ENCODE measurements at places on chromosomes 13 and 19.

DNA sequence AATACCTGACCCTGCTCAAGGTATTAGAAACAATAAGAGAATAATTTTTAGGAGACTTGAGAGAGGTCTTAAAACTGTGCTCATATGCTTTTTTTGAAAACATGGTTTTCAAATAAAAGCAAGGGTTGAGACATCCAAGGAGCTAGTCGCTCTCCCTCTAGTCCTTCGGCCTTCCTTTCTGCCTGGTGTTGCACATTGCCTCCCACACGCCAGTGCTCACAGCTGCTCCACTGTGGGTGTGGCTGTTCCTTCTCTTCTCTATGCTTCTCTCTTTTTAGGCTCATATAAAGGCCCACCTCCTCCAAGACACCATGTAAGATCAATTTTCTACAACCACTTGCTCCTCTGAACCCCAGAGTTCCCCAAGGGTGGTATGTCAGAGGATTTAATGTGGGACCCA lies 352.6 kb downstream of the ENOX1 start:
- no peak for DNase-seq

- peak; percentile 60 for DNase-seq
Observed at GRCh38 chr19:6393983-6394412, 1.0 kb upstream of the GTF2F1 start.

- DNase-seq: no peak
Observed at GRCh38 chr13:34037636-34038540, 219.9 kb downstream of the RFC3 start.

GRCh38 chr19:14149509-14149994 lies 13.2 kb upstream of the ASF1B start:
- peak; percentile 33 for DNase-seq

DNA sequence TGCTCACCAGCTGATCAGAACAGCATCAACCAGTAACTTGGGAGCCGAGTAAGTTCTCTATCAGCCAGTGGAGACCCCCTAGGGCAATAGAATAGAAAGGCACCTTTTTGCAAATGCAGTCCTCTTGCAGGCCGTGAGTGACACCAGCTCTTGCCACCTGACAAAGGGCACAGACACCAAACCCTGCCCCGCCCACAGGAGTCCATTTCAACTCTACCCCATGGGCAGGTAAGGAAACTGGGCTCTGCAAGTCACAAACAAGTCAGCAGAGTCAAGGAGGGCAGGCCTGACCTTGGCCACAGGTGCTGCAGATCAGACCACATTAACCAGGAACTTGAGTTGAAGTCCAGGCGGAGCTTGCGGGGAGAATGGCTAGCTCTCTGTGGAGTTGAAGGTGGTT lies 77.4 kb upstream of the SPATA13 start:
- no peak for DNase-seq

DNA sequence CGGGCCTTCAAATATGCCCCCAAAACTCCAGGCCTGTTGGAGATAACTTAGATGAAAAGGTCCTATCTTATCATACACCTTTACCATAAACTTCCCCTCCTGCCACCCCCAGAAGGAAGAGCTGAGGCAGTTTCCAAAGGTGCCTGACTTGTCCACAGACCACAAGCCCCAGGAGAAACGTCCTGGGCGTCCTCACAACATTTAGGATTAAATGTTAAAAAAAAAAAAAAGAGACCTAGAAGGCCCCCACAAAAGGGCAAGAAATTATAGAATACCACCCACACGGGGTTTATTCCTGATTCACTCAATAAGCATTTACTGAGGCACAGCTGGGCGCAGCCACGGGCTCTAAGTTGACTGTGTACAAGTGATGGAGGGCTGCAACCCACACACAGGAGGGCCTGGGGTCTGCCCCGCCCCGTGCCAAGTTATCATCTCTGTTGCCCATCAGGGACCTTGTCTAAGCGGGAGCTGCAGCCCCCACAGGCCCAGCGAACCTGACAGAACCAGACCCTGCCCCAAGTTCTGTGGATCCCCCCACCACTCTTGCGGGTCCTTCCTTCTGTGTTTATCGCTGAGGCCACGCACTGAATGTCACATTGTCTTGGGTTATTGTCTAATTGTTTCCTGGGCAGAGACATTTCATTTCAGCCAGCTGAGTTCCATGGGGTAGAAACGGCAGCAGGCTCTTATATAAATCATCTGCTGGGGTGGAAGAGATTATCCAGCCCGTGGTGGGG lies 83.0 kb upstream of the TM9SF2 start:
- no peak for DNase-seq

- no peak for DNase-seq
Observed at GRCh38 chr19:9156304-9156703, 16.1 kb downstream of the ZNF317 start.

GRCh38 chr13:24221007-24221406 lies 60.5 kb downstream of the SPATA13 start:
- DNase-seq: no peak

- no peak for DNase-seq
Observed at GRCh38 chr19:1471010-1471514, 8.0 kb downstream of the C19orf25 start.

DNA sequence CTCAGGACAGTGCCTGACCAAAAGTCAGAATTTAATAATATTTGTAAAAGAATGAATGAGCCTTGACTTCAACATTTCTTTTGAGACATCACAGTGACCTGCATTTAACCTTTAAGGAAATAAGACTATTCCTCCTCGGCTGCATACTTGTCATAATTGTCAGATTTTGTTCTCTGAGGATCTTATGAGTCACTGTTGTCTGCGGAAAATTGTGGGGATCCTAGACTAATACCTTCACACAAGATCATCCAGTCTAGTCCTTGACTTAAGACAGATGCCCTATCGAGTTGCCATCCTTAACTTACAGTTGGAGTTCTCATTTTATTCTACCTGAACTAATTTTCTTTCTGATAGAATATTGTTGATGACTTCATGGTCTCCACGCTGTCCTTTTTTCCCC lies 198.4 kb downstream of the DLEU7 start:
- no peak for DNase-seq

GRCh38 chr19:34452723-34453122 lies 24.5 kb downstream of the UBA2 start:
- no peak for DNase-seq

- no peak for DNase-seq
Observed at GRCh38 chr19:50663482-50663790, 14.2 kb downstream of the C19orf81 start.

GRCh38 chr13:23354520-23354919 lies 79.0 kb downstream of the SACS start:
- DNase-seq: no peak

- no peak for DNase-seq
Observed at GRCh38 chr19:35056513-35057063, 15.1 kb downstream of the HPN start.

- no peak for DNase-seq
Observed at GRCh38 chr19:44878120-44878865, 12.8 kb upstream of the TOMM40 start.

DNA sequence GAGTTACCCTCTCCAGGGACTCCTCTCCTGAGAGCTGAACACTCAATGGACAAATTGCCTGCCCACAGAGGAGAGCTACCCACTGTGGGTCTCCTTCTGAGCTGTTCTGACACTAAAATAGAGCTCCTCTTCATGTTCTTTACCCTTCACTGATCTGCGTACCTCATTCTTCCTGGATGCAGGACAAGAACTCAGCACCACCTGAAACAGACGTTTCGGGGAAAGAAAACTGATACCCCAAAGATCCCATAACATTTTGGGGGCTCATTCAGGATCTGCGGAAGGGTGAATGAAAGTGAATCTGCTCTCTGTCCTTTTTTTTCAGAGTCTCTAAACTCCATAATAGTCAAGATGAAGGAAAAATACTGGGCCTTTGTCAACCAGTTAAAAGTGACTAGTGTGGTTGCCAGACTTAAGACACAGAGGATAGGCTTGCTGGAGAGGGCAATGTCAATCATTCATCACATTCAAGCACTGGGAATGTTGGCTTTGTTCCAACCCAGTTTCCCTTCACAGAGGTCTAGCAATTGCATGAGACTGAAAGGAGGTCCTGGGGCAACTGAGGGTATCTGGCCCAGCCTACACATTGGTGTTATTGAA lies 136.7 kb upstream of the SLITRK6 start:
- no peak for DNase-seq

DNA sequence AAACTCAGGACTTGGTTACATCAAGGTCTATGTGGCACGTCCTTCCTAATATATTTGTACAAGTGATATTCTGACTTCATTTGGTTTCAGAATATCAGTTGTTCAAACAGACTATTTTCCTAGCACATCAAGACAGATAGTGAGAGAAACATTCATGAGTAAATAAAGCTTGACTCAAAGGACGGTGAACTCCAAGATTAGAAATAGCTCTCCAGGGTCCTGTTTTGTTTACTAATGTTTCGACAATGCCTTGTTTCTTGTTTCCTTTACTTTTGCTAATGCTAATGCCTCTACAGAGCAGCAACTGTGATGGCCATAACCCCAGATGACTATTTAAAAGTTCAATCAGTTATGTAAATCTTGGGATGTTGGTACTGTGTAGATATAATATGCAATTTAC lies 313.9 kb downstream of the KLF12 start:
- DNase-seq: no peak

GRCh38 chr13:76330761-76331160 lies 555.4 kb downstream of the KCTD12 start:
- no peak for DNase-seq

DNA sequence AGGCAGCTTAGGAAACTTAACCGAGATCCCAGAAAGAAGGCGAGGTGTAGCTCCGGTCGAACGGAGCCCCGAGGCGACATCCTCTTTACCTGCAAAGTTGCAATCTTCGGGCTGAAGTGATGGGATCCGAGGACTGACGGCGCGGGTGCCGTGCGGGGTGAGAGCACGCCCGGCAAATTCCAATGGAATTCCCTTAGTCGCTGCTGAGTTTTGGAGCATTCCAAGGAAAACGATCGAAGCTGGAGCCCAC lies 141 bp downstream of the TRPC4 start:
- no peak for DNase-seq

GRCh38 chr13:100773429-100773828 lies 98.8 kb upstream of the TMTC4 start:
- DNase-seq: no peak

- DNase-seq: no peak
Observed at GRCh38 chr19:5048727-5049553, 80.0 kb downstream of the KDM4B start.

GRCh38 chr13:37791699-37792098 lies 77.9 kb downstream of the TRPC4 start:
- no peak for DNase-seq

DNA sequence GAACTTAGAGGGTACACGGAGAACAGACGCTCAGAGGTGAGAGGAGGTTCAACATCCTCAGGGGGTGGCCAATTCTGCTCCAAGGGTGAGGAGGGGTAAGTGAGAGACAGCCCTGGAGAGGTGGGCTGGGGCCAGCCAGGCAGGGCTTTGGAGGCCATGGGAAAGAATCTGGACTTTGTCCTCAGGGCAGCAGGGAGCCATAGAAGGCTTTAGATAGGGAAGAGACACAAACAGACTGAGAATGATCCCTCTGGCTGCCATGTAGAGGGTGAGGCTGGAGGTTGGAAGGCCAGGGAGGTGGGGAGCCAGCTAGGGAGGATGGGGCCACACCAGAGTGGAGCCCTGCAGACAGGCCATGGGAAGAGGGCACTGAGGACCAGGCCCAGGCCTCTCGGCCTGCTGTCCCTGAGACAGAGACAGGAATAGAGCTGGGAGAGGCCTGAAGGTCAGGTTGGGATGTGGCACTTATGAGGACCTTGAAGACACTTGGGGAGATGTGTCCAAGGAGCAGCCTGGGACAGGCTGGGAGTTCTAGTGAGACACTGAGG lies 29.2 kb upstream of the CCNP start:
- no peak for DNase-seq

DNA sequence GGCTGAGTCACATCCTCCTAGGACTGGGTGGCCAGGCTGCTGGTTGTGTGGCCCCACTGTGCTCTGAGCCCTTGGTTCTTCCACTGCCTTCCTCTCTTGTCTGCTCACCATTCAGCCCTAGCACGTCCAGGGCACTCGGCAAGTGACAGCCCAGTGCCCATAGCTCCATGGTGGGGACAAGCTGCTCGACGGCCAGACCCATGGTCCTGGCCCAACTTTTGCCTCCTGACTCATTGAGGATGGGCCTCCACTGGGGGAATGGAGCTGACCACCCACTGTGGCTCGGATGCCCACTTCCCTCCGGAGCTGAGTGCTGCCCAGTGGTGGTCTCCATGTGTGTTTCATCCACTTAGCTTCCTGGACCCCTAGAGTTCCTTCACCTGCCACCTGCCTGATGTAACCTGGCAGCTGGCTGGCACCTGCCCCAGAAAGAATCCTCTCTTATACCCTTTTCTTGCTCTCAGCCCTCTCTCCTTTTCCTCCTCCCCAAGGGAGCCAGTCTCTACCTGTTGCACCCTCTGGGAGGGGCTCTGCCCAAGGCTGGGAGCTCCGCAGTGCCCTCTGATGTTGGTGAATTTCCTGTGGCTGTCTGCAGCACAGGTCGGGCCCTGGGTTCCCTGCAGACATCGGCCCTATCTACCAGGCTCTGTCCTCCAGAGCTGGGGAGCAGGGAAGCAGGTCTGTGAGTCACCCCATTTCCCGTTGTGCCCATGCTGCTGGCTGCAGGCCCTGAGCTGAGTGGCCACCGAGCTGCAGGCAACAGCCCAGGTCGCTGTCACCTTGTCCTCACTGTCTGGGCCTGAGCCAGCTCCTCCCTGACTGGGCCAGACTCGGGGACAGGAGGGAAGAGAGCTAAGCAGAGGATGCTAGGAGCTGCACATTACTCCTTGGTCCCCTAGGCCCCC lies 7.4 kb downstream of the CHST8 start:
- no peak for DNase-seq

GRCh38 chr13:96821381-96821780 lies 172.9 kb downstream of the OXGR1 start:
- DNase-seq: no peak

- DNase-seq: no peak
Observed at GRCh38 chr19:34044021-34044420, 128.3 kb upstream of the LSM14A start.

GRCh38 chr19:3692141-3693024 lies 7.9 kb downstream of the PIP5K1C start:
- no peak for DNase-seq

DNA sequence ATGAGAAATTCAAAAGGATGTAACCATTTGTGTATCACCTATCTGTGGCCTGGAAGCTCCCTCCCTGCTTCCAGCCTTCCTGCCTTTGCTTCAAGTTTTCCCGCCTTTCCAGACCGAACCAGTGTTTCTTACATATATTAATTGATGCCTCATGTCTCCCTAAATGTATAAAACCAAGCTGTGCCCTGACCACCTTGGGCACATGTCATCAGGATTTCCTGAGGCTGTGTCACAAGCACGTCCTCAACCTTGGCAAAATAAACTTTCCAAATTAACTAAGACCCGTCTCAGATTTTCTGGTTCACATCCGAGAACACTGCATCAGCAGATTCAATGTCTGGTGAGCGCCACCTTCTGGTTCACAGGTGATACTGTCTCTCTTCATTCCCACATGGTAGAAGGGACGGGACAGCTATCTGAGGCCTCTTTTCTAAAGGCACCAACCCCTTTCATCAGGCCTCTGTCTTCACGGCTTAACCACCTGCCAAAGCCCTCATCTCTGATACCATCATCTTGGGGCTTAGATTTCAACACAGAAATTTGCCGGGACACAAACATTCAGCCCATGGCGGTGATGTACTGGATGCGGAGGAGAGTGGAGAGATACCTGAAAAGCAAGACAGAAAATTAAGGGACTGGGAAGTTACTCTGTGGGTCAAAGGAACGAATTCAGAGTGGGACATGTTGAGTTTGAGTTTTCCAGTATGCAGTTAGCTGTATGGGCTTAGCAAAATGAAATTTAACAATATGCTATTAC lies 58.7 kb upstream of the PABPC3 start:
- DNase-seq: peak; percentile 7

- DNase-seq: no peak
Observed at GRCh38 chr19:19575411-19575810, 37.3 kb downstream of the CILP2 start.

All from stimulated activated CD8-positive, alpha-beta memory T cell treated with anti-CD3 and anti-CD28 coated beads, Interleukin-7, amount 100 ng/mL, for 4 hours (primary cell).